ENCODE measurements at places on chromosomes 2 and 18.

DNA sequence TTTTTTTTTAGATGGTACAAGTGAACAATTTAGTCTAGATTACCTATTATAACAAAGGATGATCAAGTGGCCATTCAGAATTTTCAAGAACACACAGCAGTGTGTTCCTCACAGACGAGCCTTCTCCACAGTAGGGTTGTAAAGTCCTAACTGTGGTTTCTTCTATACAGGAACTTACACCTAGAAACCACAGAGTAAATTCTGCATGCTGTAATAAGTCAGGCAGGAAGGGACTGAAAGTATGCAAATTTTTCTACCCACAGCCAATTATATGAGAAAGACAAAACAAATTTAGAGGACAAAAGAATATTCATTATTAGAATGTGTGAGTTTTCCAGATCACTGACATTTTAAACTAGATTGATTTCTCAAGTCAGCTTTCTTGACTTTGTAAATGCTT is 99.5 kb downstream of the RBMS1 start:
- no peak for DNase-seq

DNA sequence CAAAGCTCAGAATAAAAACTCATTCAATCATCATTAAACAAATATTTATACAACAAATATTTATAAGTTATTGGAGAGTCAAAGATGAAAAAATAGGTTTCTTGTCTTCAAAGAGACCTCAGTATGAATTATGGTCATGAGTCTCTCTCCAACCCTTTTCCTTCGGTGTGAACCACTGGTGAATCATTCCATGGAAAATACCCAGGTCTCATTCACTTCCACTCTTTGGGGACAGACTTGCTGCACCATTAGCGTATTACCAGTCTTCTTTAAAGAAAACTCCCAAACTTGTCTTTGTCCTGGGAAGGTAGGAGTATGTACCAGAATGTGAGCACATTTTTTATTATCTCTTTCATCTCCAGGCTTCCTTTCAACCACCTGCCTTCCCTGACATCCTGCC is 257.4 kb upstream of the RBMS1 start:
- DNase-seq = no peak

GRCh38 chr2:183063083-183063482 is 15.5 kb upstream of the DUSP19 start:
- DNase-seq = no peak

DNA sequence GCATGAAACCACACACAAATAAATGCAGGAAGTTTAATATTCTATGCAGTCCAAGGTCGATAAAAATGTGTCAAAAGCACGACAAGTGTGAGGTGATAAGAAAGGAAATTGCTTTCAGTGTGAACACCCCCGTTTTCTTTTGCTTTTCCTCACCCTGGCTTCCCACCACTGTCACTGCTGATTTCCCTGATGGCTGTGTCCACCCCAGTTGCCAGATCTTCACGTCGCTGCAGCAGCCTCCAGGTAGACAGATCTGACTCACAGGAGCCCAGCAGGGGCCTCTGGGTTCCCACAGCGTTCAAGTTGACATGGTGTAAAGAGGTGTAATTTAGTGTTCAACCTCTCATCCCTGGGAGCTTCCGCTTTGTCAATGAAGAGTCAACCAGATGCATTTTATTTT is 128.0 kb upstream of the TACR1 start:
- no peak for DNase-seq

- no peak for DNase-seq
Observed at GRCh38 chr2:168212167-168212566, 35.2 kb downstream of the STK39 start.

- no peak for DNase-seq
Observed at GRCh38 chr2:188878716-188879115, 95.5 kb upstream of the COL3A1 start.

DNA sequence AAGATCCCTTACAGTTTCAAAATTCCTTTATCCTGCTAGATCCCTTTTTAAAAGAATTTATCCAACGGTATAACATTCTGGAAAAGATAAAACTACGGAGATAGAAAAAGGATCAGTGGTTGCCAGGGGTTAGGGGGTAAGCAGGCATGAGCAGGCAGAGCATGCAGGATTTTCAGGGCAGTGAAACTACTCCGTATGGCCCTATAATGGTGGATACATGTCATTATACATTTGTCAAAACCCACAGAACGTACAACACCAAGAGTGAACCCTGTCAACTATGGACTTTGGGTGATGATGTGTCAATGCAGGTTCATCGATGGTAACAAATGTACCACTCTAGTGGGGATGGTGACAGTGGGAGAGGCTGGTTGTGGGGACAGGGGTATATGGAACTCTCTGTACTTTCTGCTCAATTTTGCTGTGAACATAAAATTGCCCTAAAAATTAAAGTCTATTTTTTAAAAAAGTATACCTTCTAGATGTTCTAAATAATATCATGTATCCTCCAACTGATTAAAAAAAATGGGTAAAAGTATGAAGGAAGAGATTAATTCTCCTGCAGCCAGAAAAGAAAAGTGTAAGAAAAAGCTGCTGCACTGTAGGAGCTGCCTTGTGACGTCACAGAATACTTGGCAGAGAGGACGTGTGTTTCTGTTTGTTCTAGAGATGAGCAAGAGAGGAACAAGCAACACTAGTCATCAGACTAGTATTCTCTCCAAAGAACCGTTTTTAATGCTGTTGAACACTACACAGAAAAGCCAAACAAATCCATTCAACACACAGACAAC is 23.6 kb downstream of the ANKRD44 start:
- DNase-seq = peak; percentile 46

DNA sequence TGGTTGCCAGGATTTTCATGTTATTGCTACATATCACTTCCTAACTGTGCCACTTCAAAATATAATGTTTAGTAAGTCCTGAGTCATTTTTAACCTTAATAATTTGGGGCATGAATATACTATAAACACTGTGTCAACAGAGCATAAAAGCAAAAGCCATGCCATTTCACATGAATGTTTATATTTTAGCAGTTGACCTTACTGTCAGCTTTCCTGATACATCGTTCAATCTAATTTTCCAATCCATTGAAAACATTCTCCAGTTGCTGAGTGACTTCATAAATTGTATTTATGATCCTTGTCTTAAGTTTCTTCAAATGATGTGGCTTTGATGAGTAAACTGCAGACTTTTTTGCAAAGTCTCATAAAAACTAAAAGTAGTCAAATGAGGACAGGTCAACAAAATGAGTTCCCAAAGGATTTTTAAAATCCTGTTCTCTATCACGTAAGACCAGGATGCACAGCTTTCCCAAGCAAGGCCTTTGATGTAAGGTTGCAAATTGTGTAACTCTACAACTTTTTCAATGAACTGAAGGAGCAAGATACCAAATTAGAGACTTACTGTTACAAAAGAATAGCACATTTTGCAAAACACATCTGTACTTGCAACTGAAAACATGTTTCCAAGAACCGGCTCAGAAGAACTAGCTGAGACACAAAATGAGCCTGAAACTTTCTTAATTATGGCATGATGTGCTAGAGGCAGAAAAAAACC is 117.7 kb downstream of the SATB2 start:
- DNase-seq = no peak

DNA sequence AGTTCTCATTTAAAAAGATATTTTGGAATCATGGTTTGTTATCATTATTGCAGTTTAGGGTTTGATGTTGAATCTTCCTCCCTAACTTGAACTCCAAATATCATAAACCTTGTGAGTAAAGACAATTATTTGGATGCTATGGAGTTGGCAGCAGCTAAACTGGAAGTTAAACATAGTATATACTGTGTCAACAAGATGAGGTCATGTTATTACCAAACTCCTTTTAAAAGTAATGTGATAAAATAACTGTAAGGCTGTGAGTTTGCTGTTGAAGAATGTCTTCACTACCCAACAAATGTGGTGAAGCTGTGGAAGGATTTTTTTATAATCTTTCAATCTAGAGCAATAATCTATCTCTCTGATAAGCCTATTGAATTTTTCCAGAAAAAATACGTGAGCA is 16.0 kb downstream of the DNAH6 start:
- DNase-seq = no peak

GRCh38 chr2:56014046-56014730 is 90.6 kb upstream of the EFEMP1 start:
- DNase-seq = no peak
